Hematopoietic multipotent progenitor cell treated with erythropoietin and hydrocortisone succinate and interleukin-3 and kit ligand, for 15 days (in vitro differentiated cells): ENCODE measurements at places on chromosomes 7 and 10.
A peak's percentile ranks its signal among the peaks of the same experiment; 100 is the strongest.

GRCh38 chr7:24738577-24738976 lies 18.7 kb downstream of the GSDME start:
- DNase-seq = no peak

DNA sequence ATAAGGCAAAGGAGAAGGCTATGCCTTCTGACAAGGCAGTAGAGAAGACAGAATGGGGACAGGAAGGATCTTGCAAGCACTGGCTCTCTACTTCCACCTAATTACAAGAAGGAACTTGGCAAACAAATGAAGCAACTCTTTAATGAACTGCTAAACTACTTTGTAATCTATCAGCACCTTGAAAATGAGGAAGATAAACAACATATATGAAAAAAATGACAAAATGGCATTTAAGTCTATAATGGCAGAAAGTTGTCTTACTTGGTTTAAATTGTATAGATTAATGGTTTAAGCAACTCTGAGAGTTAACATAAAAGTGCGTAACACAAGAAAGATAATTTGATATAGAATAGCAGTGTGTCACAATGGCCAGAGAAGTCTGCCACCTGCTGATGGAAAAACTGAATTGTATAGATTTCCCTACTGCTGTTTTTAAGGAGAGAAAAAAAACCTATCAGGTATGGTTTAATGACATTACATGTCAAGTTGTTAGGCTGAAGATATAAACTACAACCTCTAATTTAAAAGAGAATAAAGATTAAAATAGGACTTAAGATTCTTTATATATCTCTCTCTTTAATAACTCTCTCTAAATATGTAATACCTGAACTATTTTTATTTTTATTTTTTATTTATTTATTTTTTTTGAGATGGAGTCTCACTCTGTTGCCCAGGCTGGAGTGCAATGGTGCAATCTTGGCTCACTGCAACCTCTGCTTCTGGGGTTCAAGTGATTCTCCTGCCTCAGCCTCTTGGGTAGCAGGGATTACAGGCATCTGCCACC lies 11.8 kb downstream of the NT5C3A start:
- DNase-seq = peak; percentile 80

GRCh38 chr10:571688-572451 lies 117.6 kb downstream of the DIP2C start:
- DNase-seq = no peak

DNA sequence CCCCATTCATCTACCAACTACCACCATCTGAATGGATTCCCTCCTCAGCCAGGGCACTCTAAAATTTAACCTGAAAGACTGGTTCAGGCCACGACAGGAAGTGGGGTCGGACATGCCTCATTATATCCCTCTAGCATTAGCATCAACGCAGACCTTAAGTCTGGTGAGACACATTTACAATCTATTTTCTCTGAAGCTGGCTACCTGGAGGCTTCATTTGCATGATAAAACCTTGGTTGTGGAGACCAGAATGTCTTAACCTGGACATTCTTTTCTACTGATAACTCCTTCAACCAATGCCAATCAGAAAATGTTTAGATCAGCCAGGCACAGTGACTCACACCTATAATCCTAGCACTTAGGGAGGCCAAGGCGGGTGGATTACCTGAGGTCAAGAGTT lies 42.3 kb downstream of the SVOPL start:
- no peak for DNase-seq

- DNase-seq = no peak
These were observed 32.0 kb upstream of the PSAP start for GRCh38 chr10:71882813-71883659.

GRCh38 chr7:105782391-105783042 lies 93.9 kb downstream of the ATXN7L1 start:
- no peak for DNase-seq

- no peak for DNase-seq
These were observed 207.3 kb upstream of the SH2B2 start for GRCh38 chr7:102079140-102080018.

DNA sequence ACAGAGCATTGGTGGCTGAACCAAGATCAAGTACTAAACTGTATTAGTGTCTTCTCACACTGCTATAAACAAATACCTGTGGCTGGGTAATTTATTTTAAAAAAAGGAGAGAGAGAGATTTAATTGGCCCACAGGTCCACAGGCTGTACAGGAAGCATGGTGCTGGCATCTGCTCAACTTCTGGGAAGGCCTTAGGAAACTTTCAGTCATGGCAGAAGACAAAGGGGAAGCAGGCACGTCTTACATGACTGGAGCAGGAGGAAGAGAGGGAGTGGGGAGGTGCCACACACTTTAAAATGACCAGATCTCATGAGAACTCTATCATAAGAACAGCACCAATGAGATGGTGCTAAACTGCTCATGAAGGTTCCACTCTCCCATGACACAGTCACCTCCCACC lies 95.2 kb upstream of the JCAD start:
- DNase-seq = no peak

DNA sequence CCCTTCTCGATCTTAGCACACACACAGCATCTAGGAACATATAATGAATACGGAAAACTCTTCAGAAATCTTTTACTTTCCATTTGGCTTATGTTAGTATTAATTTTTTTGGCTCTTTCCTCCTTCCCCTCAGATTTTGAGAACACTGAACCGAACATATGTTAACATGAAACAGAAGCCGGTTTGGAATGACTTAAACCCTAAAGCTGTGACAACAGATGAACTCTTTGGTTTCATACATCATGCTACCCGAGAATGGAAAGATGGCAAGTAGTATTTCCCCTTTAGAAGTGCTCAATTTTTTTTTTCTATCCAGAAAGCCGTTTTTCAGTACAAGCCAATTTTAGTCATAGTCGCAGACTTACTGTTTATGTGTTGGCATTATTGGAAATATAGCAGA lies 164.7 kb downstream of the DNAH11 start:
- DNase-seq = no peak

DNA sequence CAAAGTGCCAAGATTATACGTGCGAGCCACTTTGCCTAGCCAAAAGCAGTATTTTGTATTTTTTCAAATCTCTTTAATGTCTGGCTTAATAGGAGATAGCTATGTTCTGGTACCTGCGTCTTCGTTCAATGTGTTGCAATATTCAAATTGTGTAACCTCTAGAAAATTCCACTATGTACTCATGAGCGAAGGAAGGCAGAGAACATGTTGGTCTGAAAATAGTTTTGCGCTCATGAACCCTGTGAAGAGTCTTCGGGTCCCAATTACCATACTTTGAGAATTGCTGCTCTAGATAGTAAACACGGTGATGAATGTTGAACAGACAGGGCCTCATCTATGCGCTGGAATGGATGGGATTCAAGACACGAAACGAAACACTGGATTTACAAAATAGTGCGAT lies 2.7 kb upstream of the SUV39H2 start:
- DNase-seq = no peak

DNA sequence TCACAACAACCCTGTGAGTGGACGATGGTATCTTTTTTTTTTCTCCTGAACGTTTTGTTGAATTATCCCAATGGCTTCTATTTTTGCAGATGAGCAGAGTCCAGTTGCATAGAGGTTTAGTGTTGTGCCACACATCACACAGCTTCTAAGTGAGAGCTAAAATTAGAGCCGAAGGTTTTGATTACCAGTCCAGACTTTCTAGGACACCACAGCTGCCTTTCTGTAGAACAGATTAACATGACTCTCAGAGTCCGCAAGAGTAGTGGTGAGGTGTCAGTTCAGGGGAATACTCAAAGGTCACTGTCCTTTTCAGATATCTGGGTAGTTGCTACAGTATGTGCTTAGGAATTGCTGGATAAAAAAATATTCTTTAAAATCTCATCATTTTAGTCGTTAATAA lies 13.8 kb downstream of the SGPL1 start:
- DNase-seq = no peak

GRCh38 chr7:140237390-140237789 lies 60.6 kb upstream of the KDM7A start:
- no peak for DNase-seq

DNA sequence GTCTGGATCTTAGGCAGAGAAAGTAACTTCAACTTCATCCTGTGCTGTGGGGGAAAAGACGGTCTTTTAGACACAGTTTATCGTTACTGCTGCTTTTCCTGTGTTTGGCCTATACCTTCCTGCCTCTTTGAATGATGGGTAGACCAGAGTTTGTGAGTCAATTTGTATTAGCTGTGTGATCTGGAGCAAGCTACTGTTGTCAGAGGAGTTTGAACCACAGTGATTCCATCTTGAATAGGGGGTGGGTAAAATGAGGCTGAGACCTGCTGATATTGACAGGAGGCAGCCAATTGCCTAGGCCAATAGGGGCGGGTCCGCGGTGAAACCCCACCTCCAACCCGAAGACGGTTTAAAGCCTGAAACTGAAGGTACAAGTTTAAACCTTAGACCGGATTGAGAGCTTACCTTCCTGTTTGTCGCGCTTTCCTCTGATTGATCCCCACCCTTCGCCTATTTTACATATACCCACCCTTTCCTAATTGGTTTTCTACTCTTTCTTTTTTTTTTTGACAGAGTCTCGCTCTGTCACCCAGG lies 35.8 kb upstream of the EIF4H start:
- no peak for DNase-seq

DNA sequence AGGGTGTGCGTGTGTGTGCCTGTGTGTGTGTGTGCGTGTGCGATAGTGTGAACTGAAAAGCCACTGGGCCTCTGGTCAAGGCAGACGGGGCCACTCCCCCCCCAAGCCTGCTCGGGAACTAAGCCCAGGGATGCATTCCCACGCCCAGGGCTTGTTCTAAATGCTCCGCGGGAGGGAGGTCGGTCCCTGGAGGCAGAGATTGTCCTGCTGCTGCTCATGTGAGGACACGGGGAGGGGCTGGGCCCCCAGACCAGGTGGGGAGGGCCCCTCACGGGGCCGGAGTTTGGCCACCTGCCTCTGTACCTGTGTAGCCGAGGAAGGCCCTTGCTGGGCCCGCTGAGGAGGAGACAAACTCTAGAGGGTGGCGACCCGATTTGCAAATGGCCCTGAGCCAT lies 93.9 kb downstream of the PDGFA start:
- no peak for DNase-seq

- DNase-seq = no peak
These were observed 51.1 kb upstream of the PODXL start for GRCh38 chr7:131607291-131608115.

GRCh38 chr10:63825766-63826165 lies 304.6 kb downstream of the REEP3 start:
- DNase-seq = no peak

GRCh38 chr7:127667017-127667670 lies 15.2 kb downstream of the SND1 start:
- no peak for DNase-seq

- no peak for DNase-seq
These were observed 41.8 kb downstream of the INSIG1 start for GRCh38 chr7:155339474-155339873.

GRCh38 chr10:130757271-130757670 lies 554.2 kb downstream of the TCERG1L start:
- no peak for DNase-seq

DNA sequence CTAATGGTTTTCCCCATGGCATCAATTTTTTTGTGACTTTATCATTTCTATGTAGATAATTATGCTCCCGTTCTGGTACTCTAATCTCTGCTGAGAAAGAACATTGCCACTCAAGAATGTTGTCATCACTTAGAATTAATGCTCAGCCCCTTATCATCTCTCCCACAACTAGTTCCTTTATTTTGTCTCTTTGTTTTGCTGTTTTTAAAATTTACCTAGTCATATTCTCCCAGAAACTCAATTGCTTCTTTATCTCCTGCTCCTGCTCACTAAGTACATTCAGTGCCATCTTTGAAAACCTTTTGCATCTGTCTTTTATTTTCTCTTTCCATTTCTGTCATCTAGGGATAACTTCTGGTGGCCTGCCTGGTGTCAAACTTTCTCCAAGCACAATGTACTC lies 324.9 kb upstream of the MTPN start:
- no peak for DNase-seq

DNA sequence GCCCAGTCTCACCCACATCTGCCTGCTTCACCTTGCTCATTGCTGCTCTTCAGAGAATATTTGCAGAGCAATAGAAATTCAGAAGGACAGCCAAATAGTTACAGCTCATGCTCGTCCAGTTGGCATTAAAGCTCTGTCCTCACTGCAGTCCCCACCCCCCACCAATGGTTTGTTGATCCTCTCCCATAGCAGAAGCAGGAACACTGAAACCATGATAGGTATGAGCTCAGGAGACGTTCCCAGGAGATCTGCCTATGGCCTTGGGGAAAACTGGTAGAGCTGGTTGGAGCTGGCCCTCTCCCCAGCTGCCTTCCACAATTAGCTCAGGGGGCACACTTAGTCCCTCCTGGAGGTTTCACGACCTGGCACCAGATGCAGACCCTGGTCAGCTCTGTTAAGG lies 68.6 kb upstream of the KMT2C start:
- no peak for DNase-seq

GRCh38 chr7:157775560-157776332 lies 438.9 kb downstream of the DNAJB6 start:
- DNase-seq = no peak

DNA sequence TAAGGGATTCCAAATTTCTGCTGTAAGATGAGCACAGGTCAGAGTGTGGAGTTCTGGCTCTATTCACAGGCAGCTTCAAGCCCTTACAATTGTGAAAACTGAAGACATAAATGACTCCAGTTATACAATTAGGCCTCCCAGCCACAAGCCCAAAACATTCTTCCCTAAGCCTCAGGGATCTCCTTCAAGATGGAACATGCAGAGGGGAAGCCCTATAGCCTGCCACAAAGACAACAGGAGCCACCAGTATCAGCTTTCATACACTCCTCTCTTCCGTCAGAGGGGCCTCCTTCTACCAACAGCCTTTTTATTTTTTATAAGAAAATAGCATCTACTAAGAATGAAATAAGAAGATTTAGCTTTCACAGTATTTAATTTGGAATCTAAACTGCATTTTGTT lies 46.5 kb downstream of the DLD start:
- no peak for DNase-seq

DNA sequence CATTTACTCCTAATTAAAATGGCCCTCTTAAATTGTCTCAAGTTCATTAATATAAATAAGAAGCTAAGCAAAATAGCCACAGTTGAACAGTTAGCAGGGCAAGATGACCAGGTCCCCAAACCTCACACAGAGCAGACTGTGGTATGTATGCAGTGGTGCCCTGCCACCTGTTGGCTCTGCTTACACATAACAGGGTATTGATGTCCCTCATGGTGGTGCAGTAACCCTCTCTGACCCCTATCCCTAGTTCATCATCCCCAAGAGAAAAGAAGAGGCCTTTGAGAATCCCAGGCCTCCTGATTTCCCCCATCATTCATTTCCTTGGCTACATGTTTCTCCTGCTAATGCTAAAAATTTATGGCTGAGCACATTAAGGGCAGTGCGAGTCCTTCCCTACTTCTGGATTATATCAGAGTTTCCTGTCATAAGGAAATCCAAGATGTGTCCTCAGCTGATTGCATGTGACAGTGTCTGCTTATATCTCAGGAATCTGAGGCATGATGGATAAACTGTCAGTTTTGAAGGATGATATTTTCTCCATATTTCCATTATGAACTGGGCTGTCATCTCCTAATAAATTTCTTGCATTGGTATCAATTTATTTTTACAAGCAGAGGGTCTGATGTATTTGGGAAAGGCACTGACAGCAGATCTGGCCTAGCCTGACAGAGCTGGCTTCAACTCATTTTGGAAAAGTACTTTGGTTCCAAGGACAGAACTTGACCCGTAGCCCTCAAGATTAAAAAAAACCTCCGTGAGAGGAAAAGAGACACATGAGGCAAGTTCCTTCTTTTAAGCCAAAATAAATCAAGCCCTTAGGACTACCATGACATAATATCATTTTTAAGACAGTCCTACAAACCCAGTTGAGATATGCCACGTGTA lies 880.6 kb downstream of the LRMDA start:
- no peak for DNase-seq

GRCh38 chr7:71386152-71386785 lies 254.3 kb downstream of the GALNT17 start:
- DNase-seq = no peak
